ENCODE measurements at places on chromosomes 11 and 22.

DNA sequence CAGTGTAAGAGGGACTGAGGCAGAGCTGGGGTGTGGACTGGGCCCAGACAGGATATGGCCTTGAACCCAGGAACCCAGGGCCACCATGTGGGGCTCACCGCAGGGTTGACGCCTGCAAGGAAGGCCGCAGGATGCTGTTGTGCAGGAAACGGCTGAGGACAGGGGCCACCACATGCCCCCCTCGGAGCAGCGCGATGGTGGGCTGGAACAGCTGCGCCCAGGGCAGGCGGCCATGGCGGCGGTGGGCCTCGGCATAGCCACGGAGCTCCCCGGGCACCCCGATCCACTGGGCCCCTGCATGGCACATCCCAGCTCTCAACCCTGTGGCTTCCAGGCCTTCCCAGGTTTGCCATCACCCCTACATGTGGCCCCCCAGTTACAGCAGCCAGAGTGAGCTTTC, 12.2 kb downstream of the GGT5 start:
- DNase-seq = no peak

DNA sequence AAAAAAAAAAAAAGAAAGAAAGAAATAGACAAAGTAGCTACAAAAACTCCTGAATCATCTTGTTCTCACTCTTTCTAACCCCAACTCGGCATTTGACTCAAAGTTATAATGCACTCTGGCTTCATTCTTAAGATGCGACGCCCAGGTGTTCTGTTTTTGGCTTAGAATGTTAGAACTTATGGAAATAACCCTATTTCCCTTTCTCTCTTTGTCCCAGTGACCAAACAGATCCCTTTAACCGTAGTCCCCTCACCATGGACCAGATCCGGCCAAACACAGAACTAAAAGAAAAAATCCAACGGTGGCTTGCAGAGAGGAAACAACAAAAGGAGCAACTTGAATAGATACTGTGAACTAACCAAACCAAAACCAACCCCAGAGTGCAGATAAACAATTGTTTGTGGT, 5.3 kb upstream of the ATP5MG start:
- no peak for DNase-seq

DNA sequence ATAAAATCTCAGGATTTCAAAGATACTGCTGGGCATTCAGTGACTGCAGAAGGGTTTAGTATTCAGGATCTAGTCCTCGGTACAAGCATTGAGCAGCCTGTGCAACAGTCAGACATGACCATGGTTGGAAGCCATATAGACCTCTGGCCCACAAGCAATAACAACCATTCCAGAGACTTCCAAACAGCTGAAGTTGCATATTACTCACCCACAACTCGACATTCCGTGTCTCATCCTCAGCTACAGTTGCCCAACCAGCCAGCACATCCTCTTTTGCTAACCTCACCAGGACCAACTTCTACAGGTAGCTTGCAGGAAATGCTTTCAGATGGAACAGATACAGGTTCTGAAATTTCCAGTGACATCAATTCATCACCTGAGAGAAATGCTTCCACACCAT, 156.8 kb downstream of the C11orf91 start:
- DNase-seq = no peak

GRCh38 chr11:24543771-24544170, 46.9 kb downstream of the LUZP2 start:
- no peak for DNase-seq

GRCh38 chr11:46188017-46188416, 66.8 kb upstream of the PHF21A start:
- no peak for DNase-seq

GRCh38 chr22:30604723-30605122, 2.3 kb upstream of the TCN2 start:
- no peak for DNase-seq

DNA sequence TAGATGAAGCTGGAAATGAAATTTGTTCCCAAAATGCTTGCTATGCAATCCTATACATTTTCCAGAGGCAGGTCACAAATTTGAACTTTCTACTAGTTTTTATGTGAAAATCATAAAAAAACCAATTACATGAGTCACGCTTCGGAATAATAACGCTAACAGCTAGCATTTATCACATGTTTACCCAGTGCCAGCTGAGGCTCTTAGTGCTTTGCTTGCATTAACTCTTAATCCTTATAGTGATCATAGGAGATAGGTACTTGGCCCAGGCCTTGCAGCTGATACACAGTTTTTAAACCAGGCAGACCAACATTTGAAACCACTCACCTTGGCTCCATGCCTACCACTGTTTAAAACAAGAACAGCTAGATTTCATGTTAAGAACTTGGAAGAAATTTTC, 131.8 kb upstream of the RAG2 start:
- DNase-seq = no peak

GRCh38 chr22:37008365-37008764, 10.9 kb downstream of the TST start:
- no peak for DNase-seq

GRCh38 chr11:30801357-30801756, 215.2 kb upstream of the MPPED2 start:
- no peak for DNase-seq

GRCh38 chr11:130964058-130964792, 47.9 kb upstream of the SNX19 start:
- no peak for DNase-seq

- no peak for DNase-seq
These were observed 35.2 kb downstream of the ALG9 start for GRCh38 chr11:111836162-111836561.

DNA sequence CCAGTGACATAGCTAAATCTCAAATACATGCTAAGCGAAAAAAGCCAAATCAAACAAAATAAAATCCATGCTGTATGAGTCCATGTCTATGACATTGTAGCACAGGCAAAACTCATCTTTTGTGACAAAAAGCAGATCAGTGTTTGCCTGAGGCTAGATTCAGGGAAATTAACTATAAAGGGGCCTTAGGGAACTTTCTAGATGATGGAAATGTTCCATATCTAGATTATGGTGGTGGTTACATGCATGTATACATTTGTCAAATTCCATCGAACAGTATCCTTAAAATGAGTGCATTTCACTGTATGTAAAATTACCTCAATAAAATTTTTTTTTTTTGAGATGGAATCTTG, 14.9 kb downstream of the CD5 start:
- DNase-seq = no peak

GRCh38 chr11:88195908-88196307, 20.7 kb upstream of the RAB38 start:
- DNase-seq = no peak

DNA sequence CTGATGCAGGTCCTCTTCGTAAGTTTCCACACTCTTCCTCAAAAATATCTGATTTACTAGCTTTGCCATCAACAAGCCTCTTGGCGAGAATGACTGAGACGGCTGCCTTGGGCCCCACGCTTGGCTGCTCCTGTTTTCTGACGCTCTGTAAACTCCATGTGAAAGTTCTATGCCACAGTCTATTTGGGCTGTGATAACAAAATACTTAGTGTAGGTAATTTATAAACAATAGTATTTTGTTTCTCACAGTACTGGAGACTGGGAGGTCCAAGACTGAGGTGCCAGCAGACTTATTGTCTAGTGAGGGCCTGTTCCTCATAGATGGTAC, 123.2 kb upstream of the SORL1-AS1 start:
- DNase-seq = no peak

- no peak for DNase-seq
These were observed 43.8 kb downstream of the FLI1 start for GRCh38 chr11:128737704-128738103.

GRCh38 chr22:35663371-35663770, 15.1 kb downstream of the APOL6 start:
- DNase-seq = no peak

- no peak for DNase-seq
These were observed 15.2 kb downstream of the PRR33 start for GRCh38 chr11:1876361-1877063.

GRCh38 chr22:35564975-35565867, 24.6 kb downstream of the RASD2 start:
- no peak for DNase-seq

DNA sequence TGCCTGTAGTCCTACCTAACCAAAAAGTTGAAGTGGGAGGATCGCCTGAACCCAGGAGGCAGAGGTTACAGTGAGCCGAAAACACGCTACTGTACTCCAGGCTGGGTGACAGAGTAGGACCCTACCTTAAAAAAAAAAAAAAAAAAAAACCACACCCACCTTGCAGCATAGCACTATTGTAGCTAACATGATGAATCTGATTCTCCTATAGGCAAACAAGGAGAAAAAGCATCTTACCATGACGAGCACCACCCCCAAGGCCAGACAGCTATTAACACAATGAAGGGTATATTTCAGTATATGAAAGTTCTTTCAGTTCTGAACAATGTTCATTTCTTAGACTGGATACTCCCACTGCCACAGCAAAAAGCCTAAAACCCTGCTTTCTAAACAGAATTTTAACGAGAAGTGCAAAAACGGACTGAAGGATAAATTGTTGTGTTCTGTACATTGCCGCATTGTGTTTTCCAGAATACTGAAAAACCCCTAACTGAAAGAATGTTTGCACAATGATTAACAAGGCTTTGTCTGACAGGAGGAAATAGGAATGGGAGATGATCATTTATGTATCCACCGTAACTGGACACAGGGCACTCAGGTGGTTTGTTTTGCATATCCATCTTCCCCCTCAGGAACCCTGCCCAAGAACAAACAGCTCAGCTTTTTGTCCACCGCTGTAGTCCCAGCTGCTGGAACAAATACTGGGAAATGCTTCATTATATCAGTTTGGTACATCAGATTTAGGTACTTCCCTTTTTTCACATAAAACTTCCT, 8.9 kb downstream of the PISD start:
- DNase-seq = no peak

GRCh38 chr22:45863981-45864751, 112.8 kb downstream of the WNT7B start:
- peak; percentile 20 for DNase-seq

DNA sequence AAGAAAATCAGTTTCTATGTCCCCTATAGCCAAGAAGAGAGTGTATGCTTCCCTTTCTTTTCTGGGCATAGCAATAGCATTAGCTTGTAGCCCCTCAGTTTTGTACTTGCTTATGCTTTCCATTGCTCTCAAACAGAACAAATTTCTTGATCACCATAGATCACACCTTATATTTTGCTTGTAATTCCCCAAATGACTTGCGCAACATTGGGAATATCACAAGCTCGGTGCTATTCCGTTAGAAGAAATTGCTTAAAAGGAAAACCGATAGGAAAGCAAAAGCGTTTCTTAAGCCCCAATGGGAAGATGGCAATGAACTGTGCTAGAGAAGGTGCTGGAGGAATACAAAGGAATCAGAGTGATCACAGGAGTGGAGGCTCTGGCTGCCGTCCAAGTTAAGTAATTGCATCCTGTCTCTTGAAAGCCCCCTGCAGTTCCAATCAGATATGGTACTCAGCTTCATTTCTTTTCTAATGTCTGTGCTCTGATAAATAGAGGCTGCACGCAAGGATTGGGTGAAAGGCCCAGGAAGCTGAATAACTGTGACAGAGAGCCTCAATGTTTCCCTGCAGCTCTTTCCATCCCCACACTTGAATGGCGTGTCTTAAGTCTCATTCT, 182.1 kb upstream of the KIRREL3 start:
- DNase-seq = peak; percentile 82

GRCh38 chr11:119721129-119722120, 7.6 kb downstream of the NECTIN1 start:
- DNase-seq = no peak

DNA sequence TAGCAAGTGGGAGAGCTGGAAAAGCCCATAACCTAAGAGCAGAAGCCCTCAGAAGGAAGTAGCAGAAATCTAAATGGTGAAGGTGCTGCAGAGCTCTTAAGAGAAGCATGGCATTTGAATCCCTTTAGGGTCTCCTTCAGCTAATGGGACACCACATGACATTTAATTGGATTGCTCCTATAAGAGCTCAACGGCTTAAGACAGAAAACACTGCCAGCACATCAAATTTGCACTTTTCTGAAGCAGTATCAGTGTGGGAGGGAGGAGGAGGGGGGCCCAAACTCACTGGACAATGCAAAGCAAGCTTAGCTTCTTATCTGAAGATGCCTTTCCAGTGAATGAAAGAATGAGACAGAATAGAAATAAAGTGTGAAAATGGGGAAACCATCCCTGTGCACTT, 287.9 kb upstream of the MTNR1B start:
- no peak for DNase-seq

DNA sequence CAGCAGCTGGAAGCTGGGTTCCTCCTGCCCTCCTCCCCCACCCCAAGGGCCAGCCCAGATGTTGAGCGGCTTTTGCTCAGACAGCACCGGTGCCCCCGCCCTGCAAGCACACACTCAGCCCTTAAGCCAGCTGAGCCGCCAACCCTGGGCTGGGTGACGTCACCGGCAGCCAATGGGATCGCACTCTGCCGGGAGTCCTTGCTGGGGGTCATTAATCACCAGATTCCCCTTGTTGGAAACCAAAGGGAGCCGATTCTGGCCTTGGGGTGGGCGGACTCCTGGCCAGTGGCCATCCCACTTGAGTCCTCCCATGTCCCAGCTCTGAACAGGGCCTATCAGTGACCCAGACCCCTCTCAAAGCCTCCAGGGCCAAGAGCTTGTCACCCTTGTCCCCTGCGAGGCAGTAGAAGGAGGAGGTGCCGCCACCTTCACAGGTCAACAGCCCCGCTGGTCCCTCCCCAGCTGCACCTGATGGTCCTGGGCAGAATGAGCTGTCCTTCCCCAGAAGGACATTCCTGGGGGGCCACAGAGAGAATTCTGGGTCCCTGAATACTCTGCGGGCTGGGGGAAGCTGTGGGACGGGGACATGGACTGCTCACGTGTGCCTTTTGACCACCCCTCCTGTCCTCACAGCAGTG, 7.4 kb downstream of the DUSP8 start:
- no peak for DNase-seq

DNA sequence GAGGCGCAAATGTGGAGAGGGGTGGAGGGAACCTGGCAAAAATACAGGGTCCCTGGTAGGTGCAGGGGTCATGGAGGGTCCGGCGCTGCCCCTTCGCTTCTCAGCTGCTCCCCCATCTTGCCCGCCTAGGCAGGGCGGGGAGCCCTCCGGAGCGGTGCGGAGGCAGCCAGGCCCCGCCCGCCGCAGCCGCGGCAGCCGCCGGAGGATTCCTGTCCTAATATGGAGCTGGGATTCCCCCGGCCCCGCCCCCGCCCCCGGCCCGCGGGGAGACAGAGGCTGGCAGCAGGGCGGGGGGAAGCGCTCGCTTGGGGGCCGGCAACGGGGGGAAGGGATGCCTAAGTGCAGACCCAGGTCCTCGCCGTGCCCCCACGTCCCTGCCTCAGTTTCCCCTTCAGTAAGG, 1.0 kb upstream of the NPAS4 start:
- DNase-seq = peak; percentile 19

- no peak for DNase-seq
These were observed 140.8 kb downstream of the CCDC81 start for GRCh38 chr11:86515297-86516094.
